ENCODE measurements at places on chromosomes 2 and 18.

GRCh38 chr2:235793163-235793752 is 299.4 kb downstream of the AGAP1 start:
- no peak for DNase-seq

- DNase-seq: no peak
These were observed 16.6 kb downstream of the RALB start for GRCh38 chr2:120269076-120269744.

GRCh38 chr2:19675856-19676460 is 225.8 kb downstream of the TTC32 start:
- DNase-seq: no peak

DNA sequence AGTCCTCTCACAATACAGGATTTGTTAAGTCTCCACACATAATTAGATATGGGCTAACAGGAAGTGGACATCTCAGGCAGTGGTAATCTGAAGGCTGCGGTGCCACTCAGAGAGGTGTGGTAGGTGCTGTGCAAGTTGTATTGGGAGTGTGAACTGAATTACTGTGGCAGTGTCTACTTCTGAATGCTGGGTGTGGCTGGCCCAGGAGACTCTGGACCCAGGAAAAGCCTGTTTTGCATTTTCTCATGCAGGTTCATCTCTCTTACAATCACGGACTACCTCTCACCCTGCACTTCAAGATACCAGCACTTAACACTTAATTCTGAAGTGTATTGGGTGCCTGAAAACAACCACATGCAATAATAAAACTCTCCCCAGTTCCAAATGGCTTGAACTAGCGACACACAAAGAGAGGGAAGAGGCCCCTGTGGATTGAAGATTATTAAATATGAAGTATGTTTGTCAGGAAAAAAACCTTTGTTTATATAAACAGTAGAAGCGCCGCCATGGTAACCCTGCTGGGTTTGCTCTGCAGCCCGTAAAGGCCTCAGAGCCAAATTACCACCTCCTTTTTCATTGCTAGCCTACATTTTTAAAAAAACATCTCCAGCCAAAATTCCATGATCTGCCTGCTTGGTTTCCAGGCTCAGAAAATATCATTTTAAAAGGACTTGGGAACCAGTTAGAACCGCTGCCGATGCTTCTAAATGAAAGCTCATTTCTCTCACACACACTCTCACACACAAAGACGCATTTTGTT is 77.5 kb downstream of the GFPT1 start:
- DNase-seq: no peak

- no peak for DNase-seq
These were observed 59.3 kb upstream of the LRRTM1 start for GRCh38 chr2:80363791-80364349.

GRCh38 chr2:132974467-132975095 is 304.6 kb upstream of the LYPD1 start:
- DNase-seq: no peak

DNA sequence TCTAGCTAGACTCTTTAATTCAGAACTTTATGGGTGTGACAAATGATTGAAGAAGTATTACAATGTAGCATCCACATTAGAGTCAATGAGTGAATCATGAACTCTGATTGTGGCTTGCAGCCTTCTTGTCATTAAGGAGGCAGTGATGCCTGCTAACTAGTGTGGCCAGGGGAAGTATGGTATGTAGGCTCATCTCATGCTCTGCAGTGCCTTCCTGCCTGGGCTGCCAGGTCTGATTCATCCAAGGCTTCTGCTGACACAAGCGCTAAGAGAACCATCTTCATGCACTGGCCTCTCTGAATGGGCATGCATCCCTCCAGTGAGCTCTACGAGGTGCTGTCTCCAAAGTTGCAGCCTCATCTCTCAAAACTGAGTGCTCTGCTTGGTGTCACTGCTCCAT is 144.3 kb downstream of the MTCL1 start:
- DNase-seq: no peak

Data from CD14-positive monocyte (primary cell).